ENCODE measurements at places on chromosomes 16 and 17.

GRCh38 chr16:89202422-89203215 is 2.3 kb upstream of the SLC22A31 start:
- no peak for DNase-seq

DNA sequence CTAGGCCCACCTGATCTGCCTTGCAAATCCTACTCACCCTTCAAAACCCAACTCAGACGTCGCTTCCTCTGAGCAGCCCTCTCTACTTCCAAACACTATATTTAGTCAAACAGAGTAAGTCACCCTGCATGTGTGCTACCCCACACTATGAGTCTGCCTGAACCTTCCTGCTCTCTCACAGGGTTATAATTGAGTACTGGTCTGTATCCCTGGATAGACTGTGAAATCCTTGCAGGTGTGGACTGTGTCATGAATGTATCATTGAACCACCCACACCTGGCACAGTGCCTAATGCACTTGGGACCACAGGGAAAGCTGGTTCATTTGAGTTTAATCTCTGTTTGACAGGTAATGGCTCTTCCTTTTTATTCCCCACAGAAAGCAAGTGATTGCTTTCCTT is 3.4 kb downstream of the FBXO39 start:
- DNase-seq, result no peak

- DNase-seq, result no peak
Observed at GRCh38 chr17:79874329-79874981, 35.2 kb upstream of the CBX4 start.

DNA sequence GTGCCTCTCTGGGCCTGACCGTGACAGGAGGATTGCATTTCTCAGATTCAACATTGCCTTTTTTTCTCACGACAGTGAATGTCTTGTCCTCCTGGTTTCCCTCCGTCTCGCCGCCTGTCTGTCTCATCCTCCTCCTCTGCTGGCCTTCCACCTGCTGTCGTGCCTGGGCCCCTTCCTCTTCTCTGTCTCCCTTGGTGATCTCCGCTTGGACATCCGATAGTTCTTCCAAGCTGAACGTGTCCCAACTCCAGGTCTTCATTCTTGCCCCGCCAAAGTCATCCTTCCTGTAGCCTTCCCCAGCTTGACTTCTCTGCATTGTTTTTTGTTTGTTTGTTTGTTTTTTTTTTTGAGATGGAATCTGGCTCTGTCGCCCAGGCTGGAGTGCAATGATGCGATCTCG is 79.4 kb downstream of the RAP1GAP2 start:
- no peak for DNase-seq

GRCh38 chr17:78562734-78563133 is 14.5 kb downstream of the DNAH17 start:
- no peak for DNase-seq

- DNase-seq, result no peak
Observed at GRCh38 chr17:70060415-70060814, 14.6 kb upstream of the KCNJ16 start.

- DNase-seq, result no peak
Observed at GRCh38 chr16:12901597-12902461, at the start of gene SHISA9. SHISA9 (plus strand) TSS chr16:12901598.

- no peak for DNase-seq
Observed at GRCh38 chr16:86712158-86713009, 134.0 kb downstream of the FOXL1 start.

- DNase-seq, result no peak
Observed at GRCh38 chr16:12158428-12158827, 181.9 kb downstream of the SNX29 start.

GRCh38 chr17:38544839-38545209 is 60.9 kb downstream of the SRCIN1 start:
- DNase-seq, result no peak

DNA sequence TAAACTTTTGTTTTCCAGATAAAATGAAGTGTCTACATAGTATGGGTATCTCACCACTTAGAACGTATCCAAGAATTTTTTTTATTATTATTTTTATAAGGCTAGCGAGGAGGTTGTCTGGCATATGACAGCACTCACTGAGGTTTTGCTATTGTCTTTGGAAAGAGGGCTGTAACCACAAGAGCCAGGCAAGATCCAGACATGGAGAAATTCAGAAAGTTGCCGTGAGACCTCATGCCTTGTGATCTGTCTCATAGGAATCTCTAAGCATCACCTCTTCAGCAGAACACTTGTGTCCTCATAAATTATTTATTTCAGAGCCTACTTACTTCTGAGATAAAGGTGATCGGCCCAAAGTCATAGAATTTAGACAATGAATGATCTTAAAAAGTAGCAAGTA is 410.8 kb downstream of the CDH11 start:
- DNase-seq, result no peak

- DNase-seq, result no peak
Observed at GRCh38 chr16:24217461-24217860, 38.7 kb upstream of the CACNG3 start.

GRCh38 chr16:53773150-53773846 is 69.3 kb downstream of the FTO start:
- DNase-seq, result peak; percentile 66

GRCh38 chr17:28480278-28480677 is 6.8 kb downstream of the SLC13A2 start:
- DNase-seq, result no peak

GRCh38 chr16:86073763-86074493 is 175.0 kb downstream of the IRF8 start:
- no peak for DNase-seq

DNA sequence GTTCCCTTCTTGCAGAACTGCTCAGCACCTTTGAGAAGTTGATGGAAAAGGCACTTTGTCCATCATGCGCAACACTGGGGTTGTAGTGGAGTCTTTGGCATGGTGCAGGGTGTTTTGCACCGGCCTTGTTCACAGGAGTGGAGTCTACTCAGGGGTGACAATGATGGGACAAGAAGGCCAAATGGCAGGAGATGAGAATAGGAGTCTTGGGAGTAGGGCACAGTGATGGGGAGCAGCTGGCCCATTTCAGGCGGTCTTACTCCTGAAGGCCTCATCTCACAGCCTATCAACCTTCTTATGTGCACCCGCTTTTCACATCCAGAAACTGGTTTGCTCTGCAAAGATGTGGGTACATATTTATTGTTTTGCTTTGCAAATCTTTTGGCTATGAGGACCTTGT is 13.4 kb upstream of the KCNG4 start:
- DNase-seq, result no peak

GRCh38 chr16:22625967-22626366 is 115.3 kb downstream of the NPIPB5 start:
- no peak for DNase-seq

DNA sequence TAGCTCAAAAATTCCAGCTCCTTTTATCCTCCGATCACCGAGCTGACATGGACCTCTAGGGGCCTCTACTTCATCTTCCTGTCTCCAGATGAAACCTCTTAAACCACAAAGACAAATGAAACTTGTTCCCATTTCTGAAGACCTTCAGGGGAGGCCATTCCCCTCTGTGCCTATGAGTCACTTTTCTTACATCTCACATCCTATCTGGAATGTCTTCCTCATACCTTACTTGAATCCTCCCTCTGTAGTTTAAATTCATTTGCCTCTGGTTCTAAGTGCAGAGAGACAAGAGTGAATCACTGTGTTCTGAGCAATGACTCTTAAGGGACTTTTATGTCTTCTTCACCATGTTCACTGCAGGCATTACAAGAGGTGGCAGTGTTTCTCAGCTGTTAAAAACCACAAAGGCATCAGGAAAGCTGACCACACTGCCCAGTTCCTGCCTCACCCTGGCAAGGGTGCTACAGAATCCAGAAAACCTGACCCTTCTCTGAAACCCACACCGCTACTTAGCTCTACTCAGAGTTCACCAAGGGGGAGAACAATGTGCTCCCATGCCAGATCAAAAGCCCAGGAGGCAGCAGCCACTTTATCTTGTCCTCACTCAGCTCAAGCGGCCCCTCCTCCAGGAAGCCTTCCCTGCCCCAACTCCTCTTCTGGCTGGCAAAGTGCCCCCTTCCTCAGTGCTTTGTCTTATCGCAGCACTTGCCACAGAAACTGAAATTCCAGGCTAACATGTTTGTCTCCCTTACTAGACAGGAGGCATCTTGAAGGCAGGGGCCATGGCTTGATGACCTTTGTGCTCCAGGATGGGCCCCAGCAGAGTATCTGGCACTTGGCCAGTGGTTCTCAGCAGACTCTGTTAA is 6.4 kb downstream of the CUEDC1 start:
- no peak for DNase-seq

DNA sequence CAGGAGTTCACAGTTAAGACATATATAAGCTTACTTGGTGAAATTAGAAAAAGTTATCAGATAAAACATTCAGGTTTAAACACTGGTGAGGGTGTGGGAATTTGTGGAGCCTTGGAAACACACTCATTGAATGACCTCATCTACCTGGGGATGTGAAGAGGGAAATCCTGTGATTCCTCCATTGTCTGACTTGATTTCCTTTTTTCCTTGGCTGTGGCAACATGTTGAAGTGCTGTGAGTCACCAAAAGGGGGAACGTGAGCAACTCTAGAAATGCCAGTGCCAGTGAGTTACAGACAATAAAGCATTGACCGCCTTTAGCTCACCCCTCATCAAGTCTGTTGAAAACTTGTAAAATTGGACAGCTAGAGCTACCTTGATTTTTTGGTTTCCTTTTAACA is 1.8 kb downstream of the HMOX2 start:
- no peak for DNase-seq

- no peak for DNase-seq
Observed at GRCh38 chr16:71179569-71179968, 51.0 kb downstream of the HYDIN start.

GRCh38 chr17:35907691-35908090 is 22.9 kb downstream of the RDM1 start:
- no peak for DNase-seq

DNA sequence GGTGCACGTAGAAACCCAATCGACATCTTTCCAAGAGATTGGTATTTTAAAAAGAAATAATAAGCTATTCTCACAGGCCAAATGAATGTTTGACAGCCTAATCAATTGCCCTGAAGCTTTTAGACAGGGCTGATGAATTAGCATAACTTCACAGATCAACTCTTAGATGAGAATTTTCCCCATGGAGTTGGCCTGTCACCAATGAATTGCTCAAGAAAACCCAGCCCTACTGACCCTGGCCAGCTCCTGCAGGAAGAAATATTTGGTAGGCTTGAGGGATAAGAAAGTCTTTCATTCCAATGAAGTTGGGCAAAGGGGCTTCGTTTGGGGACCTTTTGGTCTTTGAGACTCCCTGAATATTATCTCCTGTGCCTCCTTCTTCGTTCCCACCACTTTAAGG is 23.4 kb upstream of the SEC14L1 start:
- no peak for DNase-seq

DNA sequence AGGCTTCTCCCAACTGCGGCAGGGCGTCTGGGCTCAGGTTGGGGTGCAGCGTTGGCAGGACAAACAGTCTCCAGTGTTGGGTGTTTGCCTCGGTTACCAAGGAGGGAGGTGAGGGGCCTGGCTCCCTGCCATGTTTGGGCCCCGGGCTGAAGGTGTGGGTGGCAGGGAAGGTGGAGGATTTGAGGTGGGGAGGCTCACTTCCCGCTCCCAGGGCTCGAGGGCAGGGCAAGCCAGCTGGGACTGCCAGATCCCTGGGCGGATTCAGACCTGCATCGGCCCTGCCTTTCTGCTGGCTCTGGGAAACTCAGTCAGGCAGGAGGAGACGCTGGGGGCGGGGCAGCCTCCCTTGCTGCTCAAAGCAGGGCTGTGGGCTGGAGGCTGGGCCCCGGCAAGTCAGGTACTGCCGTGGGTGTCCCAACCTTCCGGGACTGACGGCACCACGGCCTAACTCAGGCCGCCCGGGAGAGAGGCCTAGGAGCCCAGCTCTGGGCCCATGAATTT is 31.3 kb upstream of the KRT17 start:
- no peak for DNase-seq

- no peak for DNase-seq
Observed at GRCh38 chr17:57682701-57683100, 62.4 kb downstream of the CCDC182 start.

- no peak for DNase-seq
Observed at GRCh38 chr16:78376452-78376851, 277.0 kb downstream of the WWOX start.

DNA sequence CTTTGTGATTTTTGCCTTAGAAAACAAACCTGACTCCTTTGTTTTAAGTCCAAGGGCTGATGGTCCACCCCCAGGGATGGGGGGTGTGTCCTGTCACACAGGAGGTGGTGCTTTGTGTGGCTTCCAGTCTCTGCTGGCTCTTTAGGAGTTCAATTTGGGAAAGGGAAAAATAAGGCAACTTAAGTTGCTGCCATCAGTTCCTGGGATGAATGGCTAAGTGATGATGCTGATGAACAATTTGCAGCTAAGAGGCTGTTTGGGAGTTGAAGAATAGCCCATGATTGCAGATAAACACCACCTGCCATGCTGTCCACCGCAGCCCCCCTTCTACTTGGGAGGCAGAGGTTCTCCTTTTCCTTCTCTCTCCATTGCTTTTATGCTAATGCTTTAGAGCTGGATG is 40.2 kb downstream of the ARL4D start:
- no peak for DNase-seq

DNA sequence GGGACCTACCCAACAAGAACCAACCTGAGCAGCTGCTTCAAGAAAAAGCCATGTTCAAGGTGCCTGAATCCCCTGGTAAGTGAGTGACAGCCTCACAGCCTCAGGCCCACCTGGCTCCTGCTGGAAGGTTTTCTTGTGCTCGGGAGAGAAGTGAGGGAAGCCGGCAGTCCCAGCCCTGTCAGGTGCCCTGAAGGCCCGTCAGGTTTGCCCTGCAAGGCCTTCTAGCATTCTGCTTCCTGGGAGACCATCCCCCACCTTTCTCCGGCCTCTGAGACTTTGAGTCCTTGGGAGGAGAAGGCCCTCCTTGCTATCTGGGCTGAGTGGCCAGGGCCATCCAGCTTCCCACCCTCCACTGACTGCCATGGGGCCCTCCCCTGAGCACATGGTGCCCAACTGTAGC is 166.7 kb upstream of the ZNF267 start:
- DNase-seq, result no peak

- no peak for DNase-seq
Observed at GRCh38 chr16:2165861-2166260, 10.3 kb downstream of the TRAF7 start.

GRCh38 chr17:40843242-40843641 is 20.8 kb upstream of the KRT10 start:
- DNase-seq, result no peak
